ENCODE measurements at places on chromosomes 3 and 15.

- DNase-seq, result no peak
Observed at GRCh38 chr3:46894256-46894655, 16.7 kb downstream of the PTH1R start.

DNA sequence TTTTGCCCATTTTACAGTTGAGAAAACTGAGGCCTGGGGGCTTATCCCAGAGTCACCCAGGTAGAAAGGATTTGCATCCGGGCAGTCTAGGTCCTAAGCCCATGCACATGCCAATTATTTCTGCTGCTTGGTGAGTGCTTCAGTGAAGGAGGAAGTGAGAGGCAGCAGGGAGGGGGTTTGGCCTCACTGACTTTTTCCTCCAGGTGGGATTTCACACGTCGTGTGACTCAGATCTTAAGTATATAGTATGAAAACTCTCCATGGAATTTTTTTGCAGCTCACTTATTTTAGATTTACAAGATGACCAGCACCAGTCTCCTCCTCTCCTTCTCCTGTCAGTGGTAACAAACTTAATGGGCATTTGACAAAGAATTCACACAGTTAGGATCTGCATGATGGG is 4.6 kb downstream of the ITGA11 start:
- DNase-seq, result no peak

DNA sequence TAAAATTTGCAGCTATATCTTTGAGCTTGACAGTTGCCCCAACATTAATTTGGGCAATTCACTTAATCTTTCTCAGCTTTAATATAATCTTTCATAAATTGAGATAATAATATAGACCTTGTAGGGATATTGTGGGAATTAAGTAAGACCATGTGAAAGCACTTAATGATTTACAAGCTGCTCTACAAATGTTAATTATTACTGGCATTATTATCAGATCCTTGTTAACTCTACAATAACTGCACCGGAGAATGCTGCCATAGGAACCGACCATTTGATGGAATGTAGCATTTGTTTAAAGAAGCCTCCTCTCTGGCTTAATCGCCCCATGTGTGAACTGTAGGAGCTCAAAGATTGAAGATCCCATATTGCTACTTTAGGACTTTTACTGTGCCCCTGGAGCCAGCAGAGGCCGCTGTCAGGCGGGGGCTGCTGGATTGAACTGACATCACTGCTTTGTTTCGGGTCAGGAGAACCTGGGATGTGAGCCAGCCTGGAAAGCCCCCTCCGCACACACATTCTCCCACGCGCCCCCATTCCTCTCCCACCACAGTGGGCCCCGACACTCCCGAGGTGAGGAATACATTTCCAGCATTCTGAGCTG is 154.2 kb upstream of the TNIK start:
- no peak for DNase-seq

DNA sequence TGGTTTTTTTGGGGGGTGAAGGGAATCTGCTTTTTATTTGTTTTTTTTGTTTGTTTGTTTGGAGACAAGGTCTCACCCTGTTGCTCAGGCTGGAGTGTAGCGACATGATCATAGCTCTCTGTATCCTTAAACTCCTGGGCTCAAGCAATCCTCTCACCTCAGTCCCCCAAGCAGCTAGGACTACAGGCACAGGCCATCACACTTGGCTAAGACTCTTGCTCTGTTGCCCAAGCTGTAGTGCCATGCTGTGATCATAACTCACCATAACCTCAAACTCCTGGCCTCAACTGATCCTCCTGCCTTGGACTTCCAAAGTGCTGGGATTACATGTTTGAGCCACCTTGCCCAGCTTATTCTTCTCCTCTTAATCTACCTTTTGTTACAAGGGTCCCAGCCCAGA is 31.8 kb downstream of the GPR176 start:
- no peak for DNase-seq

- no peak for DNase-seq
Observed at GRCh38 chr15:89946681-89947299, 34.0 kb upstream of the ARPIN start.

GRCh38 chr15:83585601-83586335 is 68.2 kb upstream of the ADAMTSL3 start:
- DNase-seq, result no peak

DNA sequence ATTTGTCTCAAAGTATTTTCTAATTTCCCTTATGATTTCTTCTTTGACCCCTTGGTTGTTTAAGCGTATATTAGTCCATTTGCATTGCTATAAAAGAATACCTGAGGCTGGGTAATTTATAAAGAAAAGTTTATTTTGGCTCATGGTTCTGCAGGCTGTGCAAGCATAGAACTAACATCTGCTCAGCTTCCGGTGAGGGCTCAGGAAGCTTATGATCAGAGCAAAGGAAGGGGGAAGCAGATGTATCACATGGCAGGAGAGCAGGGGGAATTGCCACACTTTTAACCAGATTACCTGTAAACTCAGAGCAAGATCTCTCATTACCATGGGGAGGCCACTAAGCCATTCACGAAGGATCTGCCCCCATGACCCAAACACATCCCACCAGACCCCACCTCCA is 148.2 kb downstream of the PDE8A start:
- no peak for DNase-seq

DNA sequence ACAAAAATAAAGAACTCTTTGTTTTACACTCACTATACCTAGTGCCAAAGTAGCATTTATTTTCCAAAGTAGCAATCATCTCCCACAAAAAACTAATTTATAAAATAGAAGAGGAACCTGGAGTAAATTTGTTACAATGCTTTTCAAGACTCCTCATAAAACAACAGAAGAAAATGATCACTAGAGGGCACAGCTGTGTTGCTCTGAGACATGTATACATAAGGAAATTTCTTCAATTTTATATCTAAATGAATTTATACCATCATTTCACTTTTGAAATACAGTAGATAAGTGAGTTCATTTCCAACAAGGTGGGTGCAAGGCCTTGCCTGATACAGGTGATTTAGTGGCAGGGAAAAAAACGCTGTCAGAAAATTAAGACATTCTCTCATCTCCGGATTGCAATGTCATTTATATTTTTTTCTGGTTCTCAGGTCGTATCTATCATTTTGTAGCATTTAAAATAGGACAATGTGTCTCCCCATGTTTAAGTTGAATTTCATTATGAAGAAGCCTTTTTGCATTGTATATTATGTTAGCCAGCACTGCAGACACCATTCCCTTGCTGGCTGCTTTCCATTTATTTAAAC is 25.3 kb upstream of the ARHGEF26 start:
- no peak for DNase-seq

DNA sequence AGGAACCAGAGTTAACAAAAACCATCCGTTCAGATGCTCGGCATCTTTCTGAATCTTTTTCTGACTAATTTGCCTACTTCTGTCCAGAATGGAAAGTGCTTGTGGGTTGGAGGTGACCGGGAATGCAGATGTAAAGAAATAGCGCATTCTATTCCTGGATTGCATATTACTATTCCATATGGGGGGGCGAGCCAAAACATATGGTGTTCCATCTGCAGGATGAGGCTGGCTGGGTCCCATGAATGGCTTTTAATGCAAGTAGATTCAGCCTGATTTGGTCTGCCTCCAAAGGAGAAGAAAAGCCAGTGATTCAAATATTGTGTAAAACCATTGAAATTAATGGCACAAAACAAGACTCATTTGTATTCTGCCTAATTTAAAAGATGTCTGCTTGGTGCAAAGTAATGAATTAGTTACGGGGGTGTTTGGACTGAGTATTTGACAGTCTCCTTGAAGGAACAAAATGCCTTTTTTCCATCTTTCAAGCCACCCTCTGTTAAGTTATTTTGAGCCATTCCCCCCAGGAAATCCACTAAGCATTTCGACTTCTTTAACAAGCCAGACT is 99.0 kb downstream of the ST8SIA2 start:
- no peak for DNase-seq

DNA sequence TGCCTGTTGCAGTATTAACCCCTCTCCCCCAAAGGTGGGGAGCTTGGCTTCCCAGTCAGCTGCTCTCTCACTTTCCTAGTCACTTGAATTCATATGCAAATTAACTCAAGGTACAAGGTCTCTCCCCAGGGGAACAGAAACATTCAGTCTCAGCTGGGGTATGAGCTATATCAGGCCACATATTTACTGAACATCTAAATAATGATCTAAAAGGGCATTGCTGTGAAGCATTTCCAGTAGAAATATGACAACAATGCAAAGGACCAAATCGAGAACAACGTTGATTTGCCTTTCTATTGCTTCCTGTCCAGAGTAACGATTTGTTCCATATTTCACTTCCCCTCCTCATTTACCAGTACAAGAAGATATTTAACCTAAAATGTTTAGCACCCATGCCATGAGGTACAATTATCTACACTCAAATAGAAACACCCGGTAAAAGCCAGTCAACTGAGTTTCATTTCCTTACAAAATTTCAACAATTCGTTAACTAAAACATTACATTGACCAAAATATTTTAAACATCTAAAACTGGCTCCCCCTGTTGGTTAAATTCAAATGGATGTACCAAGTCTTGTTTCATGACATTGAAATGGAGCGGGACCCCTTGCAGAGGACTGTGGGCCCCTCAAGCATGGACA is 36.5 kb upstream of the KLHL6 start:
- DNase-seq, result no peak

- DNase-seq, result no peak
Observed at GRCh38 chr15:35680951-35681350, 135.0 kb upstream of the DPH6 start.

DNA sequence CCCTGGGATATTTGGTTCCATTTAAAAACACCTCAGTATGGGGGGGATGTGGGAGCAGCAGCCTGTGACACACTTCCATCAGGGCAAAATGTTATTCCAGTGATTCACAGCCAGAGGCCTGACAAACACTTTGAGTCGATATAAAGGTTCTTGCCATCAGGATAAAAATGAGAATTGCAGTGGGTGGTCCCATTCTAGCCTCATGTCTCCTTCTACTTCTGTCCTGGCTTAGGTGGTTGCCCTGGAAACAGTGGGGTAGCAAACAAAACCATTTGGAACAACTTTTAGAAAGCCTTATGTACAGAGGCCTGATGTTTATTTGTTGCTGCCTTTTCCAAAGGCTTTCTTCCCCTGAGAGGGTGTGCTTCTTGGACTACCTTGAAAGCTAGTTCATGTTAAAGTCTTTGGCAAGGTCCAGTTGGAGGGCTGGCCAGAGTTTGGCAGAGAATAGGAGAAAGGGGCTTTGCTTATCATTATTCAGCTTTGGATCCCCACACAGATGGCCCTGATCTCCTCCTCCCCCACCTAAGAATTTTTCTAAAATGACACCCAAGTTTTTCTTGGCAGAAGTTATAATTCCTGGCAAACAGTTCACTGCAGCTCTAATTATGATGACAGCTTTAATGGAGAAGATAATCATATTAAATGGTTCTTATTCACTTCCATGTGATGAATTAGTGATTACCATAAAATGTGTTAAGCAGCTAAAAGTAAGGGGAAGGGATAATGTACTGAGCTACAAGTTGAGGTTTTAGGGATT is 84.2 kb upstream of the ZNF280D start:
- no peak for DNase-seq

GRCh38 chr15:63553388-63553791 is 43.8 kb upstream of the FBXL22 start:
- DNase-seq, result no peak

- DNase-seq, result no peak
Observed at GRCh38 chr3:119579366-119580066, at the start of gene ADPRH. Gene ADPRH (plus strand): TSS chr3:119579492. CDS start chr3:119582170, 2,678 bp downstream.

GRCh38 chr15:49215768-49216739 is 46.0 kb downstream of the GALK2 start:
- no peak for DNase-seq

Measured in KG1 (cell line).